ENCODE measurements at places on chromosomes 7 and 10.

- no peak for DNase-seq
These were observed 512.0 kb downstream of the PTPRN2 start for GRCh38 chr7:158075633-158076001.

DNA sequence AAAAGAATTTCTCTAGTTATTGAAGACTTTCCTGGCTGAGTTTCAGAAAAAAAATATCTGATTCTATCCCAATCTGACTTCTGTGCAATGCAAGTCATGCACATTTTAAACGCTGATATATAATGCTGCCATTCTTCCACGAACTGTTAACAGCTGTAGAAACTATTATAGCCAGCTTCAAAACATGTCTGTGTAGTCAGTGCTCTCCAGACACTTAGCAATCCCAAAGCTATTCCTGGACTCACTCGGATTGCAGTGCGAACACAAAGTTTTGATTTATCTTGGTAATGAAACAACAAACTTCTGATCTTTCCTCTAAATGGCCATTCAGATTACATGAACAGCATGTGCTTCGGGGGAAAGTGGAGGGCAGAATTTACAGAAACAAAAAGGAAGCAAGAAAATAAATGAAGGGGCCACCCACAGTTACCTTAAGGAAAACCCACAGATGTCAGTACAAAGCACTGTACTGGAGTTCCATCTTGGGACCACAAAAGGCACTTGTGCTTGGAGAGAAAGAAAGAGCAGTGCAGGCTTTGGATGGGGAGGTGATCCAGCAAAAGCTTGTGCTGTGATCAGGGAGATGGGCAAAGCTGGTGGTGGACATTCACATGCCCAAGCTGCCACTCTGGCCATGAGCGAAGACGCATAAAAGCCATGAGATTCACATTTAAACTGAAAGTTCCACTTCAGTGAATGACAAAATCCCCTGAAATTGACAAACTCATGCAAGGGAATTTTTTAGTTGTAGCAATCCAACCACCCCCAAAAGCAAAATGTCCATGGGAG lies 32.1 kb upstream of the ADO start:
- DNase-seq = no peak

DNA sequence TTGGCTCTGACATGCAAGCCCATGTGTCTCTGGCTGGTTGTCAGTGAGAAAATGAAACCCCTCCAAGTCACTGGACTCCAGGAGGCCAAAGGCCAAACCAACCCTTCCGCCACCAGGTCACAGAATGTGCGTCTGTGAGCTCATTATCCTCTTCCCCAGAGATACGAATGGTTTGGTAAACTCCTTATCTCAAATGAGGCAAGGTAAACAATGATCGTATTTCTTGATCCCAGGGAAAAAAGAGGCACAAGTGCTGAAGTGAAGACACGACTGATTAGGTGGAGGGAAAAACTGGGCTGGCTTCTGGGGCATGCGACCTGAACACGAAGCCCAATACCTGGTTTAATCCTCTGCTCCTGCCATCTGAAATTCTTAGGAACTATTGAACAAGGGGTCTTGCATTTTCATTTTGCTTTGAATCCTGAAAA lies 70.6 kb upstream of the ARID5B start:
- no peak for DNase-seq

DNA sequence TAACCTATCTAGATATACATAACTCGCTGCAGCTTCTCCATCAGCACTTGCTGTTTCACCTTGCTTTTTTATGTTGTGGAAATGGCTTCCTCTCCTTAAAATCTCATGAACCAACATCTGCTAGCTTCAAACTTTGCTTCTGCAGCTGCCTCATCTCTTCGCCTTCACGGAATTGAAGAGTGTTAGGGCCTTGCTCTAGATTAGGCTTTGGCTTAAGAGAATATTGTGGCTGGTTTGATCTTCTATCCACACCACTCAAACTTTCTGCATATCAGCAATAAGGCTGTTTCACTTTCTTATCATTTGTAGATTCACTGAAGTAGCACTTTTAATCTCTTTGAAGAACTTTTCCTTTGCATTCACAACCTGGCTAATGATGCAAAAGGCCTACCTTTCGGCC lies 49.2 kb upstream of the AGR3 start:
- no peak for DNase-seq

DNA sequence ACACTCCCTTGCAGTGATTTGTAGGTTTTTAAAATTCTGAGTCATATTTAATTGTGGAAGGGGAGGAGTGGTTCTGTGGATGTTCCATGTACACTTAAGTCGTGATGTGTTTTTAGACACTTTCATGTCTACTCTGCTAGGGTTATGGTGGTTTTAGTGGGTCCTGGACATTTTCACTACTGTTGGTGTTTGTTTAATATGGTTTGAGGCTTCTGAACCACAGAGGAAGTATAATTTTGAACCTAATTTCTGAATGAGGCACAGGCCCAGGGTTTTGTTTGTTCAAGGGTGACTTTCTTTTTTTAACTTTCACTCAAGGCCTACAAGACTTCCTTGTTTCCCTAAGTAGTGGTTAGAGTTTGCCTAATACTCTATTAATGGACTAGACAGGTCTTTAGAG lies 13.3 kb downstream of the SLC26A5 start:
- no peak for DNase-seq

- no peak for DNase-seq
These were observed 75.0 kb upstream of the HECTD2 start for GRCh38 chr10:91335147-91335546.

- DNase-seq = no peak
These were observed 156.8 kb upstream of the PHYHIPL start for GRCh38 chr10:59019603-59020002.

GRCh38 chr7:155222573-155222972 lies 75.1 kb upstream of the INSIG1 start:
- no peak for DNase-seq

GRCh38 chr7:51301806-51302205 lies 14.8 kb downstream of the COBL start:
- no peak for DNase-seq

GRCh38 chr10:33055625-33056024 lies 97.6 kb upstream of the ITGB1 start:
- DNase-seq = no peak

- no peak for DNase-seq
These were observed 4.7 kb upstream of the AFAP1L2 start for GRCh38 chr10:114408968-114409444.

DNA sequence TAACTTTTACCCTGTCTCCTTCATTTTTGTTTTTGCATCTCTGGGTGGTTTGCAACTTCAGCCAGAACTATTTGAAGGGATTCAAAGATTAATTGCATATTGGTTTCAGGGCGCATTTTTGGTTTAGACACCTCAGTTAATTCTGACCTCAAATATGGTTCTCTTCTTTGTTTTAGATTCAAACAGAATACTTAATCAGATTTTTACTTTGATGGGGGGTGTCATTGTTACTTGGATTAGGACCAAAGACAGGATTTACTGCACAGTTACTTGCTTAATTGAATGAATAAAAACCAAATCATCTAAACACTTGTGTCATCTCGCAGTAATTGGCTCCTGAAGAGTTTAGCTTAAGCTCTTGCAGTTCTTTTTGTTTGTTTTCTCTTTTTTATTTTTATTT lies 100.9 kb downstream of the PHTF2 start:
- DNase-seq = no peak

DNA sequence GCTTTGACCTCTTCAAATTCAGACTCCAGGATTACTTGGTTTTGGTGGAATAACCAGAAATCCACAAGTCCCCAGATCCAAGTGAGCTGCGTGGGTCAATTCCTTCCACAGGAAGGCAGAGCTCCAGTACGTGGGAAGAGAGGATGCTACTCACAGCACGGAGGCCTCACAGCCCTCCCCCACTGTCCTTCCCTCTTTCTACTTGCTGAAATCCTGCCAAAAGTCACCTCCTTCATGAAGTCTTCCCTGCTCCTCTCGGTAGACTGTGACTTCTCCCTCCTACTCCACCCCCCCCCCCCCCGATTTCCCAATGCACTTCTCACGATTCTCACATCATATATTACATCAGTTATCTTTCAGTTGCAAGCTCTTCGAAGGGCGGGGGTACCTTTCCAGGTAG lies 12.3 kb downstream of the CAMK2G start:
- no peak for DNase-seq

GRCh38 chr7:43721193-43721806 lies 8.0 kb downstream of the COA1 start:
- DNase-seq = peak; percentile 57

- no peak for DNase-seq
These were observed 336.1 kb downstream of the TFEC start for GRCh38 chr7:115694424-115694823.

DNA sequence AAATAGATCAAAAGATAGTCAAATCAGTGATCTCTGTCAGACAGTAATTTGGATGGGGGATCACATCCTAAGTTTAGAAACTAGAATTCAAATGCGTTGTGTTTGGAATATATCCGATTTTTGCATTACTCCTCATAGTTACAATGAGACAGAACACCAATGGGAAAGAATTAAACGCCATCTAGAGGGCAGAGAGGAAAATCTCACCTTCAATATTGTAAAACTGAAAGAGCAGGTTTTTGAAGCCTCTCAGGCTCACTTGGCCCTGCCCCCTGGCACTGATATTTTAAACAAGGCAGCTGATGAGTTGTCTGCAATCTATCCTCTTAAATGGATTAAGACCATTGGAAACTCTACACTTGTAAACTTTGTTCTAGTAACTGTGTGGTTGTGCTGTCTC lies 17.7 kb downstream of the FRG2B start:
- no peak for DNase-seq

DNA sequence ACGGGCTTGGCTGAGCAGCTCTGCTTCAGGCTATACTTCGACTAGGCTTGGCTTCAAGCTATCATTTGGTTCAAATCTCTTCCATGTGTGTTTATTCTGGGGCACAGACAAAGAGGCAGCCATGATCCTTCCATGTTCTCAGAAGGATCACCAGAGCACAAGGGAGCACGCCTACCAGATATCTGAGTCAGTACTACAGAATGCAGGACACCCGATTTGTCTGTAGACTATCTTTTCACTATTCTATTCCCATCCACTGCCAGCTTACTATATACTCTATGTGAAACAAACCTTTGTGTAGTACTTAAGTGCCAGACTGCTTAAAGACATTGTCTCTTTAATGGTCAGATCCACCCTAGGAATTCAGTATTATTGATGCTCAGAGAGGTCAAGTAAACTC lies 35.1 kb downstream of the CH25H start:
- no peak for DNase-seq

Measured in thymus (tissue), 14 donors.